ENCODE measurements at places on chromosomes 7 and 10. TPM values are rescaled to one million over a fixed set of nuclear protein-coding genes. Genes with fewer than 3 reads are reported as not detected.

TMEM196 gene
- polyA plus RNA-seq: not detected

PNLIP gene
- polyA plus RNA-seq: not detected

DNA sequence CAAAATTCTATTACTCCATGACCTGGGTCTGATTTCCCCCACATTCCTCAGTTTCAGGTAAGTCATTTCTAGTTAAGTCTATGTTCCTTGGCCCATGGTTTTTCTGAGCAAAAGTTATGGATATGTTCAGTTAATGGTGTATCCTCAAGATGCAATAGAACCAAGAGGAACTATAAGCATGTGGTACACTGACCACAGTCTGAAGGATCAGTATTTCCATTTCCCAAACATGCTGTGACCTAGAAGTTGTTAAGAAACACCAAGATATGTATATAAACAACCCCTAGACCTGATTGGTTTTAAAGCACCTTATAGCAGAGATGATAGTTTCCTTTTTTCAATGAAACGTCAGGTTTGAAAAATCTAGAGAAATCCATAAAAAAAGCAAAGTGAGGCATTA lies 94.2 kb upstream of the ABCB5 start:
- no peaks in the 10 kb centered on the region for H3K36me3 ChIP-seq
- H3K4me1 ChIP-seq: no peaks in the 10 kb centered on the region
- no peak for DNase-seq
- H3K4me3 ChIP-seq: no peak overlapping the region

DNA sequence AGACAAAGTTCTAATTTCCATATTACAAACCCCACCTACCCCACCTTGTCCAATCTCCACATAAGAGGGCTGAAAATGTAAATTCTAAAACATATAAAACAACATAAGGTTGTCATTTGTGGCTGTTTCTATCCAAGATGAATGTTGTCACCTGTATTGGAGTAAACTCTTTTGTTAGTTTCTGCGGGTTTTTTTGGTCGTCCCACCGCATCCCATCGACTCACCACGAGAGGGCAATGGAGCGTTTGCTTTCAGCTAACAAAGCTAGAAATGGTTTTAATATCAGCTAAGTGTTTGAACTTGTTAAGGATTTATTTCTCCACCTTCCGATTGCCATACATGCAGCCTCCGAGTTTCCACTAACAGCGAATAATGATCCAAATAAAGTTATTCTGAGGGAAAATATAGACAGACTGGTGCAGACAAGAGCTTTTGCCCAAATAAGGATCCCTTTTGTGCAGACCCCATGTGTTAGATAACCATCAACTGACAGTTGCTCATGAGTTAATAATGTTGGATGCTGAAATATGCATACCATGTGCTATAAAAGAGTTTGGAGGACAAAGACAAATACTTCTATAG lies 137.2 kb downstream of the ARID5B start:
- peaks cover 74% of the 10 kb centered on the region for H3K4me1 ChIP-seq
- no peak overlapping the region for H3K4me3 ChIP-seq

- H3K4me1 ChIP-seq: no peaks in the 10 kb centered on the region
- DNase-seq: no peak
- H3K27me3 ChIP-seq: no peaks in the 10 kb centered on the region
- no peaks in the 10 kb centered on the region for H3K36me3 ChIP-seq
Observed at GRCh38 chr7:131604841-131605279, 48.4 kb upstream of the PODXL start.

Data from CD4-positive, alpha-beta memory T cell (primary cell).